ENCODE measurements at places on chromosomes 3 and 15. TPM values are rescaled to one million over a fixed set of nuclear protein-coding genes. Genes with fewer than 3 reads are reported as not detected.

The FOXB1 gene
- total RNA-seq: not detected

The KCNMB3 gene
- total RNA-seq: 0.08 TPM

The TJP1 gene
- total RNA-seq: 94.2 TPM

The IGSF10 gene
- 8.0 TPM for total RNA-seq

The POLR2H gene
- 70.1 TPM for total RNA-seq

The AGBL1 gene
- not detected for total RNA-seq

The LRRC34 gene
- total RNA-seq: 7.4 TPM

The THSD4 gene
- 50.9 TPM for total RNA-seq

The ZNF860 gene
- total RNA-seq: 1.2 TPM

The GALNT15 gene
- total RNA-seq: 10.9 TPM

The SLC9A9 gene
- 32.8 TPM for total RNA-seq

The PATL2 gene
- total RNA-seq: 0.72 TPM

The SRPRB gene
- total RNA-seq: 86.9 TPM

The THPO gene
- 0.49 TPM for total RNA-seq

The PRSS50 gene
- total RNA-seq: not detected

The GPD1L gene
- total RNA-seq: 10.3 TPM

The DPPA4 gene
- not detected for total RNA-seq

The KIF23 gene
- total RNA-seq: 48.6 TPM

The UCN2 gene
- 0.54 TPM for total RNA-seq

The CP gene
- not detected for total RNA-seq

The RSL24D1 gene
- 131 TPM for total RNA-seq

The CCDC39 gene
- 0.27 TPM for total RNA-seq

The RAD51 gene
- total RNA-seq: 12.1 TPM

The SYNM gene
- total RNA-seq: 3.4 TPM

The HMG20A gene
- total RNA-seq: 33.3 TPM

The RAB6B gene
- total RNA-seq: 0.36 TPM

The GOLGA6L7 gene
- not detected for total RNA-seq

The PLA2G4D gene
- not detected for total RNA-seq

The SPINK8 gene
- total RNA-seq: not detected

The SEMA5B gene
- total RNA-seq: 0.41 TPM

Data from fibroblast of the aortic adventitia (primary cell).